T follicular helper cell (primary cell): ENCODE measurements at places on chromosomes 6 and 20.
A peak's percentile ranks its signal among the peaks of the same experiment; 100 is the strongest.

DNA sequence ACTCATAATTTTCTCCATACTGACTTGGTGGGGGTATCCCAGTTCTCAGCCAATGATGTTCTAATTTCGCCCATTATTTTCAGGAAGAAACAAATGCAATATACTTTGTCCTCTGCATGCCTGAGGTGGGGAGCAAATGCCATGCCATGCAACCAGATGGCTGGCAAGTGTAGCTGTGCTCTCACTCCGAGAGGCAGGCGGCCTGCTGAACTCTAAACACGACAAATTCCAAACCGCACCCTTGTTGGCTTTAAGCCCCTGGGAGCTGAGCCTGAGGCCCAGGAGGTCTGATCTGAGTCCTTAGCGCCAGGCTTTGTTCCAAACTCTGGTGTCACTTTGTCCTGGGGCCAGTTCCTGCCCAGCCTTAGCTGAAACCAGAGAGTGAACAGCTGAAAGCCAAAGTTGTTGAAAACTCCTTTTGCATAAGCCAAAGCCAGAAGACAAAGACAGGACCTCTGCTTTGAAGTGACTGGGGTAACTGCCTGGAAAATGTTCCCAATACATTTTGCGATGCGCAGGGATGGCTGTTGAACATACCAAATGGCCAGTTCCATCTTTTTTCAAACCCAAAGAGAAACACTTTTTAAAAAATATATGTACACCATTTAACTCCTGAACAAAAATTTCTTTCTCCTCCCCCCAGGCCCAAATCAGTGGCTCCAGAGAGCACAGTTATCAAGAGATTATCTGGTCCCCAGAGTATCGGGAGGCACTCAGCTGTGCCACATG lies 46.2 kb downstream of the TTI1 start:
- DNase-seq = no peak

GRCh38 chr6:30396833-30397479 lies 52.0 kb downstream of the RPP21 start:
- peak; percentile 74 for DNase-seq

- DNase-seq = no peak
Measured at GRCh38 chr6:4965562-4966389, 38.1 kb downstream of the RPP40 start.

GRCh38 chr20:54029176-54029575 lies 41.2 kb downstream of the BCAS1 start:
- DNase-seq = no peak

- no peak for DNase-seq
Measured at GRCh38 chr6:167684276-167685104, 142.2 kb upstream of the AFDN start.

DNA sequence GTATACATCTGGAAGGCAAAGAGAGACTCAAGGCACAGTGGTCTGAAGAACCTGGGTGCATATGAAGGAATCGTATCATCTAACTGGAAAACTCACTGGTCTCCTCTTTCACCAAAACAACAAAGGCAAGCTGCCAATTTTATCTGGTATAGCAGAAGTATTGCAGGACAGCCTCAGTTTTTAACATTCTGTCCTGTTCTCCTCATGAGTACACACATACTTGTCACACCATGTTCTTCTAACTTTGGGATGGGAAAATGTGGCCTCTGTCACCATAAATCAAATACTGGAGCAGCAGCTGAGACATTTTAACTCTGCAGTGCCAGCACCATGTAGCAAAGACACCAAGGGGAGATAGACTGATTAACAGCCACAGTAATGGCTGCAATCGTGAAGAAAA lies 199.1 kb upstream of the CNR1 start:
- DNase-seq = no peak
